ENCODE measurements at places on chromosomes 11 and 22.

GRCh38 chr22:43257549-43257948 is 70.6 kb upstream of the TTLL12 start:
- DNase-seq: no peak

GRCh38 chr22:30998329-30998728 is 29.3 kb downstream of the TUG1 start:
- no peak for DNase-seq

GRCh38 chr22:29330291-29330690 is 14.8 kb upstream of the RASL10A start:
- no peak for DNase-seq

DNA sequence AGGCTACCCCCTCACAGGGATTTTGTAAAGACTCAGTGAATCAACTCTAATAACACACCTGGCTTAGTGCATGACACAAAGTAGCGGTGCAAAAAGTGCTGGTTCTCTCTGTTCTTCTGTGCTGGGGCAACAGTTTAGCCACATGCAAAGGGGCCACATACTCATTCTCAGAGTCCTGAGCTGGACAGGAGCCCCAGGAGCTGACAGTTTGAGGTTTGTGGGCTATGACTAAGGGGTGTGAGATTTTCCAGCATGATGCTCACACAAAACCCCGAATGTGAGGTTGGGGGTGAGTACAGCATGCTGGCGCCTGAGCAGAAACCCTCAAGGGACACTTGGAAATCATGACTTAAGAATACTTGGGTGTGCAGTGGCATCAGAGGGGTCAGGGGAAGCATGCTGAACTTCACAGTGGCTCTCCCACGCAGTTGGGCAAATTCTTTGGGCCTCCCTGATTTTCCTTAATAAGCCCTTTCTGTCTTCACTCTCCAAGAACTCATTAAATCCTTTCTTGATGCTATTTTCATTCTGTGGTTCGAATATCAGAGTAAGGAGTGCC is 31.0 kb downstream of the TMPRSS5 start:
- DNase-seq: no peak

GRCh38 chr11:9955391-9955790 is 291.5 kb downstream of the SWAP70 start:
- no peak for DNase-seq

- no peak for DNase-seq
Observed at GRCh38 chr11:134146598-134146997, 77.2 kb downstream of the NCAPD3 start.

- DNase-seq: no peak
Observed at GRCh38 chr11:94583866-94584500, 16.8 kb downstream of the PIWIL4 start.

GRCh38 chr11:86160541-86161149 is 83.9 kb upstream of the EED start:
- DNase-seq: no peak

DNA sequence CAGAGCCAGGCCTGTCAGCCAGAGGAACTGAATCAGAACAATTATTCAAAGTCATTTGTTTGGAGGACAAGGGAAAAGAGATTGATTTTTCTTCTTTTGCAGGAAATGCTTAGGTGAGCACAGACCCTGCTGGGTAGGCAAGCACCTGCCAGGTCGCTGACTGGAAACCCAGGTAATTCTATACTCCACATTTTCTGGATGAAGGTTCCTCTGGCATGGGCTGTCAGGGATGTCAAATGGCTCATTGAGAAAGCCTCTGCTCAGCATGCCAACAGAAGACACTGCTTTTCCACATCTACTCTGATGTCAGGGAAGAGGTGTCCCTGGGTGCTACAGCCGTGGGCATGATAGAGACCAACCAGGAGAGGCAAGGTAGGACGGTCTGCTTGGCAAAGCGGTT is 166.7 kb upstream of the SYN3 start:
- no peak for DNase-seq

- no peak for DNase-seq
Observed at GRCh38 chr11:112797648-112798293, 163.4 kb upstream of the NCAM1 start.

DNA sequence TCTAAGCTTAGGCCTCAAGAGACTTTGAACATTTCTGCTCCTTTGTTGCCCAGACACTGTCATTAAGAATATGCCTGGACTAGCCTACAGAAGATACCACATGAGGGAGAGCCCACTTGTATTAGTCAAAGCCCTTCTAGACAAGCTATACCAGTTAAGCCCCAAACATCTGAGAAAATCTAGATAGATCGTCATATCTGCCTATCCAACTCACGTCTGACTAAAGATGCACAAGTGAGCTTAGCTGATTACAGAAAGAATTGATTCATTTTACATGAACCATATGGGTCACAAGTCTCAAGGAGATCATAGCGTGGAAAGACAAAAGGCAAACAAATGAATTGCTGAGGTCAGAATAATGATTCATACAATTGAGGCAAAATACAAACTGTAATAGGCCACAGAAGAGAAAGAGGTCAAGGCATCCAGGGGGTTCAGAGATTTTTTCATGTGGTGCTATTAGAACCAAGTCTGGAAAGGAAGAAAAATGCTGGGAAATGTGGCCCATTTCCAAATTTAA is 1155.5 kb upstream of the TENM4 start:
- no peak for DNase-seq

GRCh38 chr11:74681686-74682651 is 49.3 kb downstream of the CHRDL2 start:
- no peak for DNase-seq

- no peak for DNase-seq
Observed at GRCh38 chr22:35987487-35987886, 41.1 kb downstream of the RBFOX2 start.

GRCh38 chr11:128341280-128342248 is 245.8 kb downstream of the ETS1 start:
- DNase-seq: no peak

DNA sequence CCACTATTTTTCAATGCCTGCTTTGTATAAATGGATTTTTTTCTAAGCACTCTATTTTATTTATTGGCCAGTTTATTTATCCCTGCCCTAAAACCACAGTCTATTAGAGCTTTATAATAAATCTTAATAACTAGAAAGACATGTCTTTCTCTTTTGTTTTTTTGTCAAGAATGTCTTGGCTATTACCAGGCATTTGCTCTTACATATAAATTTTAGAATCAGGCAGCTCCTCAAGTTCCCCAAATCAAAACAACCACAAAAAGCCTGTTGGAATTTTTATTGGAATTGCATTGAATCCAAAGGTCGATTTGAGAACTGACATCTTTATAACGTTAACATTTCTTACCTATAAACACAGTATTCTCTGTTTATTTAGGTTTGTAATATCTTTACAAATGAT is 85.8 kb upstream of the SC5D start:
- no peak for DNase-seq

DNA sequence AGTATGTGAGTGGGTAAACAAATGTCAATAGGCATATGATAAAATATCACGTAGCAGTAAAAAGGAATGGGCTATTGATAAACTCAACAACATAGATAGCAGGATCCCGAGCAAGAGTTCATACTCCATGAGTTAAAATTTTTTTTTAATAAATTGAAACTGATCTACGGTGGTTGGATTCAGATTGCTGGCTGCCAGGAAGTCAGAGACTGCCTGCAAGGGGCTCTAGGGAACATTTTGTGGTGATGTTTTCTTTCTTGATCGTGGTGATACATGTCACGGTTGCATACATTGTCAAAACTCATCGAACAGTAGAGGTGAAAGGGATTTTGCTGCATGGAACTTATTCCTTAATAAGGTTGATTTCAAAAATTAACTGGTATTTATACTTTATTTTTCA is 62.6 kb upstream of the WNT7B start:
- no peak for DNase-seq

- peak; percentile 78 for DNase-seq
Observed at GRCh38 chr11:65427691-65428577, 5.3 kb downstream of the NEAT1 start.

DNA sequence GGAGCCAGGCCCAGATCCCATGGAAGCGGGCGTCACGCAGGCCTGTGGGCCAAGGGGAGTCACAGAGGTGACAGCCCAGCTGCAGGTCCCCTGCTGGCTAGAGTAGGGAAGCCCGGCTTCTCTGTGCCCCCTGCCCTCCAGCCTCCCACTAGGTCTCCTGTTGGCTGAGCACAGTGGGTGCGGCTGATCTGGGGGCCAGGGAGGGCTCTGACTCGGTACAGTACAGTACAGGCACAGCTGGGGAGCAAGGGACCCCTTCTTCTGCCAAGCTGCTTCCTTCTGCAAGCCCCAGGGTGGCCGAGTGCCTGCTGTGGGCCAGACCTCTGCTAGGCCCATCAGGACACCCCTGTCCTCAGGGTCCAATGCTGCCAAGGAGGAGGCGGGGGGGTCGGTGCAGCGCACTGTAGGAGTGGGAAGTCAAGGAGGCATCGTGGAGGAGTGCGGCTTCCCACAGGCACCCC is 10.1 kb downstream of the SUSD2 start:
- no peak for DNase-seq

DNA sequence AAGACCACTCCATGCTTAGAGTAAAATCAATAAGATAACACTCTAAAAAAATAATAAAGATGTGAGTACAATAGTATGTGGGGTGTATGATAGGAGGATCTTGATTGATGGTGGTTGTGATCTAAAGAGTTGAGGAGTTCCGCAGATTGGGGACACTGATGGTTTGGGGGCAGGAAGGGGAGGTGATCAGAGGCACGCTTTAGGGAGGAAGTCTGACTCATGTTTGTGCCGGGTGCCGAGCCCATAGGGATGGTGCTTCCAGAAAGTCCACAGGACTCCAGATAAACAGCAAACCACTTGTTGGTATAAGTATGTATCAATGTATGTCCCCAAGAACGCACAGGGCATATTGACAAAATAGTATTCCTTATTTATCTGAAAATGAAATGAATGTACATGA is 27.5 kb downstream of the LINC01488 start:
- DNase-seq: no peak

GRCh38 chr11:104442321-104442720 is 278.4 kb upstream of the PDGFD start:
- DNase-seq: no peak

- no peak for DNase-seq
Observed at GRCh38 chr22:48477031-48477721, 1350.5 kb downstream of the BRD1 start.

- DNase-seq: no peak
Observed at GRCh38 chr22:43820651-43821305, 8.7 kb upstream of the EFCAB6 start.

DNA sequence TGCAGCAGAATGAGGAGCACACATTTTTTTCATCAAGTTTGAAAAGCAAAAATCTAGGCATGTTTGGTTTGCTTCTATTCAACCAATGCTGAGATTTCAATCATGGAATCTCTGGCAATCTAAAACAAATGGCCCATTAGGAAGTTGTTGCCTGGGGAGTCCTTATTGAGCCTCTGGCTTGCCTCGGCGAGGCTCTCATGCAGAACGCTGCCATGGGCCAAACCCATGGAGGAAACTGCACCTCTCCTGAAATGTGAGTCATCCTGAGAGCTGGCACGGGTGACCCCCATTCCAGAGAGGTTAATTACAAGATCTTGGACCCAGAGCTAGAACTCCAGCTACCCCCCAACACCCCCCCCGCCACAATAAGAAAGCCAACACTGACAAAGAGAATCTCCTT is 80.7 kb downstream of the MN1 start:
- peak; percentile 69 for DNase-seq

DNA sequence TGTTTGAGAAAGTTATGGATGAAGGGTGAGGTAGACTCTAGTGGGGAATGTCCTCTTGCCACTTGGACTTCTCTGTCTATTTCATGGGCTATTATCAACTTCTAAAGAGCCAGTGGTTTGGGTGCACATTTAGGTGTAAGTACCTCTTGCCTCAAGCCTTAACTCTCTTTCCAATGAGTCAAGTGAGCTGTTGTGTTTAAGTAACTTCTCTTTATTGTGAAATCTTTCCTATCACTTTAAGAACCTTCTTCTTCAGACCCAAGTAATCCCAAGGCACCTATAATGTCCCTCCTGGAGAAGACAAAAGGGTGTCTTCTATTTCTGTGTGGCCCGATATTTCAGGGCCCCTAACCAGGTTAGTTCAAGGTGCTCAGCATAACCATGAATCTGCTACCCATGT is 90.5 kb upstream of the VPREB1 start:
- DNase-seq: no peak

GRCh38 chr22:29290061-29290460 is 16.4 kb upstream of the GAS2L1 start:
- DNase-seq: no peak

GRCh38 chr22:40620464-40621046 is 16.0 kb downstream of the MRTFA start:
- no peak for DNase-seq

GRCh38 chr22:24440718-24441405 is 13.5 kb downstream of the ADORA2A start:
- no peak for DNase-seq

DNA sequence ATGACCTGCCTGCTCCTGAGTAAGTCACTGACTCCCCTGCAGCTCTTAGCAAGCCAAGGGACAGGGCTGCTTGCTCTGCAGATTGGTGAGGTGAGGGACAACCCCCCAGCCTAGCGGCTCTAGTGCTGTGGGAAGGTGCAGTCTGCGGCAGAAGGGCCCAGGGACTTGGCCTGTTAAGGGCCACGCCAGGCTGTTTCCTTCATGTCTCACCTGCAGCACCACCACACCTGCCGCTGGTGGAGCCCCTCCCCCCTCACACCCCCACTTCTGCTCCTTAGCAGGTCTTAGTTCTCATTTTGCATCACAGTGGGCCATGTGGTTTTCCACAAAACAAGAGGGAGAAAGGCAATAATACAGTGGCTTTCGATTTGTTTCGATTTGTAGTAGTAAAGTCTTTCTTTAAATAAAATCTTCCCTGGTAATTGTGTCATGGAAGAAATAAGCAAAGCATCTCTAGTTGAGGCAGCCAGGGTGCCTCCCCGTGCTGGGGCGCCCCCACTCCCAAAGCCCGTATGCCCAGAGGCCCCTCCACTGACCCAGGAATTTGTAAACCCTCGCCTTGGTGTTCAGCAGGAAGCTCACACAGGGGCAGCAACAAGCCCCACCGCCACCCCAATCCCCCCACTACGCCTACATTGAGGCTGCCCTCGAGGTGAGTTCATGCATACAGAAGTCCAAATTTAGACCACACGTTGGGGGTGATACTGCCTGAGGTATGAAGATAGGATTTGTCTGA is 86.5 kb upstream of the CLDN5 start:
- DNase-seq: no peak

GRCh38 chr11:36974771-36975170 is 376.7 kb upstream of the RAG2 start:
- DNase-seq: no peak

- DNase-seq: no peak
Observed at GRCh38 chr11:12800032-12800671, 125.9 kb downstream of the TEAD1 start.

Data from AG09319 (cell line).